LoVo (cell line): ENCODE measurements at places on chromosomes 13 and 19.

DNA sequence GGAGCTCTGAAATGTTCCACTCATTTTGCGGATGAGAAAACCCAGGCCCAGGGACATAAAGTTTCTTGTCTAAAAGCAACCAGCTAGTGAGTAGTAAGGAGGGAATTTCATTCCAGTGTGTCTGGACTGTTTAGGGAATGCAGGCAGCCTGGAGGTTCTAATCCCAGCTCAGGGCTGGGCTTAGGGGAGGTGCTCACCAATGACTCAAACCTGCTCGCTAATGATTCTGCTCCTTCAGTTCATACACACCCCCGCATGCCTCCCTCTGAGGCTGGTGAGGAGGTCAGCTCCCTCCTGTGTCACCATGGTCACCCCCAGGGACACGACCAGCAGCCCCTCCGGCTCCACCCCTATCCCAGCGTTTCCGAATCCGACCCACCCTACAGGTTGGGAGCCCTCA is 34.6 kb downstream of the CYP4F2 start:
- DNase-seq = peak; percentile 9

GRCh38 chr19:35555301-35556005 is 8.0 kb downstream of the ATP4A start:
- peak; percentile 41 for DNase-seq

DNA sequence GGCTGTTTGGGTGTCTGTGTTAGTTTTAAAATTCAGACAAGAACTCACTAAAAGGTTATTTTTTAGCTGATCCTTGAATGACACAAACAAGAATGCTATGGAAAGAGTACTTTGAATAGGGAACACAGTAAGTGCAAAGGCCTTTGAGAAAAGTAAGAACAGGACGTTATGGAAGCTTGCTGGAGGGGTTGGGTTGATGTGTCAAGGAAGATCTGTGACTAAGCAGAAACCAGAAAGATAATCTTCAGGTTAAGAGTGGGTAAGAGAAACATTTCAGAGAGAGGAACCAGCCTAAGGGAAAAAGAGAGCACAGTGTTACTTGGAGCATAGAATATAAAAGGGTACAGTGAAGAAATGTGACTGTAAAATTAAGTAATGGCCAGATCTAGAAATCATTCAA is 41.2 kb upstream of the TRPC4 start:
- no peak for DNase-seq

DNA sequence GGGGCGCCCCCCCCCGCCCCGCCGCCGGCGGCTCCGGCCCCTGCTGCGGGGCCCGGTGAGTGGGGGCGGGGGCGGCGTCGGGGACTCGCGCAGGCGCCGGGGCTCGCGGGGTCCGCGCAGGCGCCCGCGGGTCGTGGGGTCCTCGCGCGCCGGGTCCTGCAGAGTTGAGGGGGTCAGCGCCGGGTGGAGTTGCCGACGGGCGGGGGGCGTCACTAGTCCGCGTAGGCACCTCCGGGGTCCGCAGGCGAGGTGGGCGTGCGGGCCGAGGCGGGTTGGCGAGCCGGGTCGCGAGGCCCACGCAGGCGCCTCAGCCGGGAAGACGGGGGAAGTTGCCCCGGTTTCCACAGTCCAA is 365 bp downstream of the PPP6R1 start:
- DNase-seq = no peak

GRCh38 chr19:3683405-3684053 is 16.7 kb downstream of the PIP5K1C start:
- DNase-seq = no peak

DNA sequence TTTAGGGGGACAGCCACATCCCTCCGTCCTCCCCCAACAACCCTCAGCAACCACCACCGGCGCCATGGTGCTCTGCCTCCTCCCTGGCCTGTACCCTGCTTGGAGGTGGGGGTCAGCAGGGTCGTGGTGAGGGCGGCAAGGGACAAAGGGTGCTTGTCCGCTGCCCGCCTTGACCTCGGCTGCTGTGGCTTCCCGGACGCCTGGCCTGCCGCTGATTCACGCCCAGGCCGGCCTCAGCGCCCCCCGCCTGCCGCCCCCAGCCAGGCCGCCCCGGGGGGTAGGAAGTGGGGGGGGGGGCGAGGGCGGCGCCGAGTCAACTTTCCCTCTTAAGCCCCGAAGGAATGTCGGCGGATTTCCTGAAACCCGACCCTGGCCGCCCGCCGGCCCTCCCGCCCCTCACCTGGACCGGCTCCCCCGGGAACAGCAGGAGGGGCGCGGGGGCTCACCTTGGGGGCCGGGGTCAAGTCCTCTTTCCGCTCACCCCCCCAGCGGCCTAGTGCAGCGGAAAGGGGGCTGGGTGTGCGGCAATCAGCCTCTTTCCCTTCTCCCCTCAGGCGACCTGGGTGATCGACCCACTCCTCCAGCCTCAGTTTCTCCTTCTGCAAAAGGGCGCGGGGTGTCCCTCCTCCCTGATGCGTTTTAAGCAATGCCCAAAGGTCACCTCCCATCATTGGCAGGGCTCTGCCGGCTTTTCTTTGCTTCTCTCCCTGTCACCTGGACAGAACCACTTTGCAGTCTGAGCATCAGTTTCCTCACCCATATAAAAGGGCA is 1.9 kb upstream of the TMEM59L start:
- DNase-seq = no peak

- DNase-seq = no peak
Measured at GRCh38 chr13:101970341-101970740, 431.5 kb downstream of the FGF14 start.

GRCh38 chr13:74270018-74270417 is 135.8 kb upstream of the KLF12 start:
- DNase-seq = peak; percentile 23

DNA sequence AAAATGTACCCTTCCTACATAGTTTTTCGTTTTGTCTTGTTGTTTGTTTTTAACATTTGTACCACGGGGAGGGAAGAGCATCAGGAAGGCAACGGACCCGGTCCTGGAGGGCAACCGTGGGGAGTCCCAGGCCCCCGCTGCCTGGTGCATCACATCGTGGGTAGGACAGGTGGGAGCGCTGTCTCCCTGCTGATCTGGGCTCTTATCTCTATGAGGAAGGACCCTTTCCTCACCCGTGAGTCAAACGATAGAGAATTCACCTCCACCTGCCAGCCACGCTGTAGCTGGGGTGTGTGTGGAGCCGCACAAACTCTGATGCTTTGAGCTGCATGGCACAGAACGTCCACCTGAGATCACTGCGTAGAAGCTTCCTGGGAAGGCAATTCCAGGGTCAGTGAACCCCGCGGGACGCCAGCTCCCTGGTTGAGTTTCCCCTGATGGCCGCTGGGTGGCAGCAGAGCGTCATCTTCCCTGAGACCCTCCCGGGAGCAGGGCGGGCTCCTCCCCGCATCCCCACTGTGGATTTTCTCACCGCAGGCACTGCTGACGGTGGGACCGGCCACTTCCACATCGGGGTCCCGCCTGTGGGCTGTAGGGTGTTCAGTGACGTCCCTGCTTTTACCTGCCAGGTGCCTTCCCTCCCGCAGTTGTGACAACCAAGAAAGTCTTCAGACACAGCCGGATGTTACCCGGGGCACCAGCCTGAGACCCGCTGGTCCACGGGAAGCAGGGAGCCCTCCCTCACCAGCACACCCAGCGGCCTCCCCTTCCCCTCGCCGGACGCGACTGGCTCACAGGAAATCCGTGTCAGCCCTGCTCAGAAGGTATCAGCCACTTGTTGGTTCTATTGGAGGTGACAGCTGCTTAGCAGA is 54.7 kb downstream of the ZNF787 start:
- peak; percentile 63 for DNase-seq

- DNase-seq = no peak
Measured at GRCh38 chr13:73273745-73274144, 214.9 kb downstream of the KLF5 start.

GRCh38 chr13:36356058-36356457 is 9.9 kb upstream of the SPART start:
- DNase-seq = no peak

DNA sequence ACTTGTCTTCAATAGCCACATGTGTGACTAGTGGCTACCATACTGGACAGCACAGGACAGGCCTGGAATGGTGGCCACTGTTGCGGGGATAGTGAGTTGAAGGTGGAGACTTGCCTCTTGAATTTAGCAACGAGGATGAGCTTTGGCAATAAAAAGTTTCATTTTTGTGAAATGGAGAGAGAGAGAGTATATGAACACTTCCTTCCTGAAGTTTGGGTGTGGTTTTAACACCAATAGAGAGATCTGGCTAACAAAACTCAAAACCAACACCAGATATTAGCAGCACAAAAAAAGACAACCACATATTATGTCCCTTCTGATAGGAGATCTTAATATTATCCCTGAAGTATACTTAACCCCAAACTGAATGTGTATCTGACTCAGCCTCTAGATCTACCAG is 6.3 kb upstream of the LRFN3 start:
- no peak for DNase-seq

GRCh38 chr13:100040196-100040595 is 48.7 kb upstream of the PCCA start:
- DNase-seq = no peak

- DNase-seq = peak; percentile 1
Measured at GRCh38 chr13:89457977-89458376, 1786.8 kb downstream of the SLITRK5 start.

- no peak for DNase-seq
Measured at GRCh38 chr13:21212138-21212775, 35.8 kb downstream of the MRPL57 start.

DNA sequence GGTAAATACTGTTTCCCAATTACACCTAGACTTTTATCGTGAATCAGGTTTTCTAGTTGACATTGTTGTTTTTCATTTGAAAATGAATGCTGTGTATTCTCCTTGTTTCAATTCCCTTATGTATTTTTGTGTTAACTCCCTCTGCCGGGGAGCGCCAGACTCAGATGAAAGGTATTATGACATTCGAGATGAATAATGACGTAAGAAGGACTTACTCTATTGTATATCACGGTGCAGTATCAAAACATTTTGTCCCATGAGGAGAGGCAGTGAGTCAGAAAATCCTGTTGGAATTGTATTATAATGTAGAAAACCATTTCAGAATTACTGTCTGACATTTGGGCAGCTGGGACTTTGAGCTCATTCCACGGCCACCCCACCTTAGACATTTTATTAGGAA is 61.6 kb downstream of the LRCH1 start:
- no peak for DNase-seq

- no peak for DNase-seq
Measured at GRCh38 chr19:2148482-2149135, 2.8 kb downstream of the AP3D1 start.

GRCh38 chr19:50750010-50750409 is 20.3 kb upstream of the GPR32 start:
- DNase-seq = no peak

DNA sequence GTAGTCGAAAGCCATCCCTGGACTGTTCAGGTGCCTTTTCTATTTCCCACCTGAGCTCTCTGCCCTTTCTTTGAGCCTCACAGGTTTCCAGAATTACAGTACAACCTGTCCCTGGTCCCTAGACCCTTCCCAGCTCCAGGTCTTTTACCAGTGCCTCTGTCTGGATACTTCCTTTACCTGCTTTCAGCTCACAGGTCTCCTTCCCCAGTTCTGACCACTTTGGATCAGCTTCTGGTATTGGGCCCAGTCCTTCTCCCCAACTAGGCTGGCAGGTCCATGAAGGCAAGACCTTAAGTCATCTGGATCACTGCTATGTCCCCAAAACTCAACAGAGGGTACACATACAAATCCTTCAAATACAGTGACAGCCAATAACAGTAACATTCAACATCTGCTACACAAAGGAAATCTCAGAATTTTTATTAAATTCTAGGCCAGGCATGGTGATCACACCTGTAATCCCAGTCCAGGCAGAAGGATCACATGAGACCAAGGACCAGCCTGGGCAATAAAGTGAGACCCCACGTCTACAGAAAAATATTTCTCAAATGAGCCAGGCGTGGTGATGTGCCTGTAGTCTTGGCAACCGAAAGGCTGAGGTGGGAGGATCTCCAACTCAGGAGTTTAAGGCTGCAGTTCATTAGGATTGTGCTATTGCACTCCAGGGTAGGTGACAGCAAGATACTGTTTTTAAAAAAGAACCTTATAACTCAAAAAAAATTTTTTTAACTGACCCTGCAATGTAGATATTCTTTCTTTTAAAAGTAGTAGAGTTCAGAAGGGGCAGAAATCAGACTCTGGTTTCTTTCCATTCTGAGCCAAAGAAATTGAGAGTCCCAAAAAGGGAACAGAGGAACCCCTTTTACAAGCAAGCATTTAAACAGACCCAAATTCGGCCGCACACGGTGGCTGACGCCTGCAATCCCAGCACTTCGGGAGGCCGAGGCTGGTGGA is 1.3 kb downstream of the RPS16 start:
- DNase-seq = no peak

DNA sequence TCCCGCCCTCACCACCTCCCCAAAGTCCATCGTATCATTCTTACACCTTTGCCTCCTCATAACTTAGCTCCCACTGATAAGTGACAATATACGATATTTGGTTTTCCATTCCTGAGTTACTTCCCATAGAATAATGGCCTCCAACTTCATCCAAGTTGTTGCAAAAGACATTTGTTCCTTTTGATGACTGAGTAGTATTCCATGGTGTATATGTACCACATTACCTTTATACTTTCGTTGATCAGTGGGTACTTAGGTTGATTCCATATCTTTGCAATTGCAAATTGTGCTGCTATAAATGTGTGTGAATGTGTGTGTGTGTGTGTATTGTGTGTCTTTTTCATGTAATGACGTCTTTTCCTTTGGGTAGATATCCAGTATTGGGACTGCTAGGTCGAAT is 109.6 kb downstream of the ZNF536 start:
- DNase-seq = no peak

DNA sequence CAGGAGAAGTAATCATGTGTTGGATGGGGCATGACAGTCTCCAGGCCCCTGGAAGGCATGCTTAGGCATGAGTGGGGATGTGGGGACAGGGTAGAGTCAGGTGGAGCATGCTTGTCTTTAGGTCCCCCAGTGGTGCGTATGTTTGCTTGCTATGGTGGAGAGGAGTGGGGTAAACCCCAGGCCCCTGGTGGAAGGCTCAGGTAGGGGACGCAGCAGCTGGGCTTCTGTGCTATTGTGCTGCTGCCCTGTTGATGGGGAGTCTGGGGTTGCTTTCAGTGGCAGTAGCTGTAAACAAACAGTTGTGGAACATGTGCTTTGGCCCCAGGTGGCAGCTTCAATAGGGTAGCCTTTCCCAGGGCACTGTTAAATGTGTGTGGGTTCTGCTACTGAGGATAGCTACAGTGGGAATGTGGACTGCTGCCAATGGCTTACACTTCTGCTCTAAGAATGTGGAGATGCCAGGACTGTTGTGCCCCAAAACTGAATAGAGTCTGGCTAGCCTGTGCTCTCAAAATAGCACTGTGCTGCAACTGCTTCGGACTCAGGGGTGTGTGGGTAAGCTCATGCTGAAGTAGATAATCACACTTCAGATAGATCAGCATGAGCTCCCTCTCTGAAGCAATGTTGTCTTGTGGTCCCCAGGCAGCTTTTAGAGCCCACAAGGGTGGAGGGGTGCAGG is 1257.3 kb downstream of the DIAPH3 start:
- DNase-seq = no peak
